Stimulated activated CD4-positive, alpha-beta T cell treated with anti-CD3 and anti-CD28 coated beads, Interleukin-15, amount 100 ng/mL, for 48 hours (primary cell): ENCODE measurements at places on chromosomes 2 and 18.

GRCh38 chr2:159154366-159154765 is 132.1 kb downstream of the WDSUB1 start:
- DNase-seq: no peak

DNA sequence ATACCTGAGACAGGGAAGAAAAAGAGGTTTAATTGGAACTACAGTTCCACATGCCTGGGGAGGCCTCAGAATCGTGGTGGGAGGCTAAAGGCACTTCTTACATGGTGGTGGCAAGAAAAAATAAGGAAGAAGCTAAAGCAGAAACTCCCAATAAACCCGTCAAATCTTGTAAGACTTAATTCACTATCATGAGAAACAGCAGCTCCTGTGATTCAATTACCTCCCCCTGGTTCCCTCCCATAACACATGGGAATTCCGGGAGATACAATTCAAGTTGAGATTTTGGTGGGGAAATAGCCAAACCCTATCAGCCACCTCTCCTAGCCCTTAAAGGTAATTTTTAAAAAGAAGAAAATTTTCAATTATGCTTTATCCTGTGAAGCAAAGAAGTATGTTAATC is 728.8 kb downstream of the RNF144A start:
- no peak for DNase-seq

DNA sequence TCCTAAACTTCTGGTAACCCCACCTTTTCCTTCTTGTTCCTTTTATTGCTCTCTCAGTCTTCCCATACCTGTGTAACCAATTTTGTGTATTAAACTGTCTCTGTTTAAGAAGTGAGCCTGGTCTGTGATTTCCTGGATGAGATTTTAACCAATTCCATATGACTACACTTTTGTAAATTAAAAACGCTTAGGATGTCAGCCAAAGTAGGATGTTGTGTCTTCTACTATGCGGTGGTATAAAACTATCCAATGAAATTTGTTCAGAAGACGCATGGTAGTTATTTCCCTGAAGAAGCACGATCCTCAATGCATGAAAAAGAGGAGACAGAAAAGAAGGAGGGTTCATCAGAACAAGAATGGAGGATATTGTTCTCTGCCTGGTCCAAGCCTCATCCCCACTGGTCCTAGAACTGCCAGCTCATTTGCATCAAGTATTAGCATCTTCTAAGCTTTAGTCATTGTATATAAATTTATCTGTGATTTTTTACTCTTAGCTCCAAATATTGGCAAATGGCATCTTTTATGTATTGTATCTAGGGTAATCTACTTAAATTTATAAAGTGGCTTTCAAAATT is 127.4 kb downstream of the TGIF1 start:
- no peak for DNase-seq

DNA sequence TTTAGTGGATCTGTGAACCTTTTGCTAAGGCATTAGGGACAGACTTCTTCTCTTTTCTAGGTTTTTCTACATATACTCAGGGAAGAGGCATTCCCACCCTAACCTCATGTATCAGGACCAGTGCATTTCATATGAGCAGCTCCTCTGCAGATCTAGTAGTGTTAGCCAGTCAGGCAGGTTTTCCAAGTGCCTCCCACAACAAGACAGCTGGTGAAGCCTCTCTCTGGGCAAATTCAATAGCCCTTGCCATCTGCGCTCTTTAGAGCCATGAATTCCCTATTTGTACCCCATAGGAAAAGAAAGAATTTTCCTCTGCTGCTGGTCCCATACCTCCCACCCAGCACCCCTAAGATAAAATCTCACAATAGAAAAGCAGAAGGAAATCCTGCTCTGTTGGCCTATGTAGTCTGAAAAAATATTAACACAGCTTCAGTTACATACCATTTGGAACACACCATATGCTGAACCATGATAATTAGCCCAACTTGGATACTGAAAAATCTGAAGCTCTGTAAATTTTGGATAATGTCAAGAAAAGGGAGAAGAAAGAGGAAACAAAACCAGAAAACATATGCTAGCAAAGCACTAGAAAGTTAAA is 1354.6 kb upstream of the NRXN1 start:
- no peak for DNase-seq

- no peak for DNase-seq
Measured at GRCh38 chr18:68330658-68331057, 384.2 kb downstream of the TMX3 start.

GRCh38 chr2:65431421-65432226 is 775 bp downstream of the SPRED2 start:
- DNase-seq: peak; percentile 22

DNA sequence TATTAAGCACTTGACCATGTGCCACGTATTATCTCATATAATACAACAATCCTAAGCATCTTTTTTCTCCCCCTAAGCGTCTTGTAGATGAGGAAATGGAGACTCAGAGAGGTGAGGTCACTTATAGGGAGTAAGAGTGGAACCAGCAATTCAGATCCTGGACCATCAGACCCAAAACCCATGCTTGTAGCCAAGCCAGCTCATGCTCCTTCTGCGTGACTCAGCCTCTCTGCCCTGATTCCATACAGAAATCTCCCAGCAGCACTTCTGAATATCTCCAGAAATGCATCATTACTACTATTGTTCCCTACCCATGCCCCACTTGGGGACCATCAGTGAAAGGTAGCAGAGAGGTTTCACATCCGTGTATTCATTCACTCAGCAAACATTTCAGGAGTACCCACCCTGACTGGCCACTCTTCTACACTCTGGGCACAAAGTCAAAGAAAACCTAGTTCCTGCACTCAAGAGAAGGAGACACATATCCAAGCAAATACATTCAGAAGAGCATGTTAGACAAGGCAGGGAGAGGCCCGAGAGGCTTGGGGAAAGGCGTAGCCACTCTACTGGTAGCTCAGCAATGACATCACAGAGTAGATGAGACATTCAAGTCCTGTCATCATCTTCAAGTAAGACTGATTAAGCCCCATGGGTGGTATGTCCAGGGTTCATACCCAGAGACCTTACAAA is 141.9 kb downstream of the MTCL1 start:
- DNase-seq: no peak

DNA sequence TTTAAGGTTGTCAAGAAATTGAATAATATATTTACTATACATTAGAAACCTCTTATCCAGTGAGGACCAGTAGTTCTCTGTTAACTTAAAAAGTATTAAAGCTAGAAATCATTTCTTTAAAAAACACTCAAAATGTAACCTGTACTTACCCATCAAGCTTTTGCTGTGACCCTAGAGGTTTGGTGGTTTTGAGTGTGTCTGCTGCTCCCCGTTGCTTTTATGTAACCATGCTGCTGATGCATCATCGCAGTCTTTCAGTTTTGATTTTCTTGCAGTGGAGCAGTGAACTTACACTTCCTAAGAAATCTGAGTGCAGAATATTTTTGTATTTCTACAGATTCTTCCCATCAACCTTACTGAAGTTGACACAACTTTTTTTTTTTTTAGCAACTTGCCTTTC is 34.2 kb downstream of the MRPS9 start:
- peak; percentile 1 for DNase-seq

DNA sequence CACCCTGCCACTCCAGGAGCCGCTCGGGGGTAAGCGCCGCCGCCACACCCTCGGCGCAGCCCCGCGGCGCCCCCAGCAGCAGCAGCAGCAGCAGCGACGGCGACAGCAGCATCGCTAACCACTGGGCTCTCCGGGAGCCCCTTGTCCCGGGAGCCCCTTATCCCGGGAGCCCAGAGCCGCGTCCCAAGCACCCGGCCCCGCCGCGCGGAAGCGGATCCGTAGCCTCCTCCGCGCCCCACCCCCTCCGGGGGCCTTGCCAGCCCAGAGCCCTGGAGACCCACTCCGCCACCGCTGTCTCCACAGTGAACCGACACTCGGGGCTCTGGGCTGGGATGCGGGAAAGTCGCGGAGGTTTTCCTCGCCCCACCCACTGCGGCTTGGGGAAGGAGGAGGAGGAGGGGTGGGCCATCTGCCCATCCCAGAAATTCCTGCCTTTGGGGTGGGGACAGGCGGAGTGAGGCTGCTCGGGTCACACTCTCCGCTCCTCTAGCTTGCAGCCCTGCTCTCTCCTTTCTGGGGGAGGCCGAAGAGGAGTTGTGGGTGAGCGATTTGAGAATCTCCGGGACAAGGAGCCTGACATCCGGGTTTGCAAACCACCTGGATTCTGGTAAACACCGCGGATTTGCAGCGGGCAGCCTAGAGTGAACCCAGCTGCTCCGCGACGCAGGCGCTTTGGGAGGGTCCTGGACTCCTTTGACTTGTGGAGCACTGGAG is at the start of gene PLA2R1:
TSS of gene PLA2R1 (minus strand) at position 324 of the 714 bp plus-strand sequence. CDS start at position 112, 212 bp downstream.
- no peak for DNase-seq

GRCh38 chr18:34929336-34929780 is 111.9 kb upstream of the MAPRE2 start:
- no peak for DNase-seq

- DNase-seq: no peak
Measured at GRCh38 chr2:20660506-20661420, 6.2 kb upstream of the GDF7 start.

GRCh38 chr2:237685408-237685807 is 58.0 kb downstream of the LRRFIP1 start:
- DNase-seq: no peak

DNA sequence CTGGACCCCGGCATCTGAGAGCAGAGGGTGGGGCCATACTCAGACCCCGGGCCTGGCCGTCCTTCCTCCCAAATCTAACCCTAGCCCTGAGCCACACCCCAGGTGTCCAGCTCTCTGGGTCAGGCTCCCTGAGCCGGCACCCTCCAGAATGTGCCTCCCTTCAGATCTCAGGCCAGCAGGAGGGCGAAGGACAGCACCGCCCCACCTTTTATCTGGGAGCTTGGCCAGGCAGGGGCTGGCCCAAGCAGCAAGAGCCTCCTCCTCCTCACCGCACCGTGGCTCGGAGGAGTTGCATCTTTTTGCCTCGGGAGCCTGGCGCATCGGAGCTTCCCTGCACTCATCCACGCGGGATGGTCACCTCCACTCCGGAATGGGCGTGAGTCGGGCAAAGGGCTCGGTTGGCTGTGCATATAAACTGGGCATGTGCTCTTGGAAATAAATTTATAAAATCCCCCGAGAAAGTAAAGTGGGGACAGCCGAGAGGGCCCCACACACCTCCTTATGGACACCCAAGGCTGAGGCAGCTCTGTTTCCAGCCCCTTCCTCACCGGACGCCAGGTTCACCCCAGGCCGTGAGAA is 69.1 kb upstream of the CTDP1 start:
- no peak for DNase-seq

GRCh38 chr2:108933691-108934117 is 55.3 kb downstream of the EDAR start:
- no peak for DNase-seq

DNA sequence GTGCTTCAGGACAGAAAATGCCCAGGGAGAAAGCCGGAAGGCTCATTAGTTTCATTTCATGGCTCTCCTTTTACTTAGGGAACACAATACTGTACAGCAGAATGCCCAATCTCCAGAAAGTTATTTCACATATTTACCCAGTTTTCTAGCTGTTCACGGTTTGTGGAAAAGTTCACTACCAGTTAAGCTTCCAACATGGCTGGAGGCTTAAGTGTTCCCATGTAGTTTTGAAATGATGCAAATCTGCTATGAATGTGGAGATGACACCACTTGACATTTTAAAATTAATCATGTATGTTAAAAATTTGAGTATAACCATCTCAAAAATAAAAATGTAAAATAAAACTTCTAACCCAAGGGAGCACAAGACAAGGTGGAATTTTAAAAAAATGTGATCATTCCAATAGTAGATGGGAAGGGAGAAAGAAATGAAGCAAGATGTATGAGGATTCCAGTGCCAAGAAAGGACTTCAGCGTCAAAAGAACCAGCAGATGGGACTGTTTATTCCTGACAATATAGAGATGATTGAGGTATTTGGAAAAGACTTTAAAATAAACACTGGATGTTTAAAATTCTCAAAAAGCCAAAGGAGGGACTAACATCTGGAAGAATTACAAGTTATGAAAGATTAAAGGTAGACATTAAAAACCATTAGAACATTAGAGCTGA is 60.9 kb upstream of the OSR1 start:
- DNase-seq: no peak

- no peak for DNase-seq
Measured at GRCh38 chr2:48548840-48549239, 18.9 kb downstream of the STON1 start.

DNA sequence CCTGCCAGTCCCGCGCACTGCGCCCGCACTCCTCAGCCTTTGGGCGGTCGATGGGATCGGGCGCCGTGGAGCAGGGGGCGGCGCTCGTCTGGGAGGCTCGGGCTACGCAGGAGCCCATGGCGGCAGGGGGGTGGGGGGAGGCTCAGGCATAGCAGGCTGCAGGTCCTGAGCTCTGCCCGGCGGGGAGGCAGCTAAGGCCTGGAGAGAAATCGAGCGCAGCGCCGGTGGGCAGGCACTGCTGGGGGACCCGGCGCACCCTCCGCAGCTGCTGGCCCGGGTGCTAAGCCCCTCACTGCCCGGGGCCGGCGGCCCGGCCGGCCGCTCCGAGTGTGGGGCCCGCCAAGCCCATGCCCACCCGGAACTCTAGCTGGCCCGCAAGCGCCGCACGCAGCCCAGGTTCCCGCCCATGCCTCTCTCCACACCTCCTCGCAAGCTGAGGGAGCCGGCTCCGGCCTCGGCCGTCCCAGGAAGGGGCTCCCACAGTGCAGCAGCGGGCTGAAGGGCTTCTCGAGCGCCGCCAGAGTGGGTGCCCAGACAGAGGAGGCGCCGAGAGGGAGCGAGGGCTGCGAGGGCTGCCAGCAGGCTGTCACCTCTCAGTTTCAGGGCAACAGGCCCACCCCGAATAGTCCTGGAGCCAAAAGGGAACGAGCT is 74.1 kb downstream of the PSMG2 start:
- DNase-seq: no peak

DNA sequence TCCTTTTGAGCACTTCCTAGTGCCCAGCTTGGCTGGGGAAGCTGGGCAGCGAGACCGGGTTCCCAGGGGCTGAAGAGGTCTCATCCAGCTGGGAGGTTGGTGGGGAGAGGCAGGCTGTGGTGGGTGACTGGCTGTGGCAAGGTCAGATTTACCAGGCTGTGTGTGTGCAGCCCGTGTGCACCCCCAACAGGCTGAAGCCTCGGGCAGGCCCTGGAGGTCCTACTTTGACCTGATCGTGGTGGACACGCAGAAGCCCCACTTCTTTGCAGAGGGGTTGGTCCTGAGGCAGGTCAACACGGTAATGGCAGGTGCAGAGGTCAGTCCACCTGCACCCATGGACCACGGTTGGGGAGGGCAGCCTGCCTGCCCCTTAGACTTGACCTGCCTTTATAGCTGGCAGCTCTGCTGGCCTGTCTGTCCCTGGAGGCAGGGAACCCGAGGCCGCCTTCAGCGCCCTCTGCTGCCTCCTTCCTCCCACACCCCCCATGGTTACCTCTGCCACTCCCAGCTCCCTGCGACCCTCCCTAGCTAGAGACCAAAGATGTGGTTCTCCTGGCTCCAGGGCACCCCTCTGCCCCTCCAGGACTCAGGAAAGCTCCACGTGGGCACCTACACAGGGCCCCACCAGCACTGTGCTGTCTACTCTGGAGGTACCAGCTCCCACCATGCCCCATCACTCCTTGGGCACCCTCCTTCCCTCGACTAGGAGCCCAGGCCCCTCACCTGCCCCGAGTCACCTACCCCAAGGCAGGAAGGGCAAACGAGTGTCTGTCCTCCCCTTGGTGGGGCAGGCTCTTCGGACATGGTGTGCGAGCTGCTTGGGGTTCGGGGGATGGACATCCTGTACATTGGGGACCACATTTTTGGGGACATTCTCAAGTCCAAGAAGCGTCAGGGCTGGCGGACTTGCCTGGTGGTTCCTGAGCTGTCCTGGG is 4.0 kb downstream of the NT5DC4 start:
- no peak for DNase-seq
